ENCODE measurements at places on chromosomes 7 and 10. TPM values are rescaled to one million over a fixed set of nuclear protein-coding genes. Genes with fewer than 3 reads are reported as not detected.

GRCh38 chr7:12162415-12163113 is 48.5 kb upstream of the TMEM106B start:
- DNase-seq = no peak

GRCh38 chr7:42227541-42227935 is 9.5 kb downstream of the GLI3 start:
- no peak for DNase-seq

GRCh38 chr10:35517431-35518181 is 87.5 kb upstream of the GJD4 start:
- DNase-seq = no peak

DNA sequence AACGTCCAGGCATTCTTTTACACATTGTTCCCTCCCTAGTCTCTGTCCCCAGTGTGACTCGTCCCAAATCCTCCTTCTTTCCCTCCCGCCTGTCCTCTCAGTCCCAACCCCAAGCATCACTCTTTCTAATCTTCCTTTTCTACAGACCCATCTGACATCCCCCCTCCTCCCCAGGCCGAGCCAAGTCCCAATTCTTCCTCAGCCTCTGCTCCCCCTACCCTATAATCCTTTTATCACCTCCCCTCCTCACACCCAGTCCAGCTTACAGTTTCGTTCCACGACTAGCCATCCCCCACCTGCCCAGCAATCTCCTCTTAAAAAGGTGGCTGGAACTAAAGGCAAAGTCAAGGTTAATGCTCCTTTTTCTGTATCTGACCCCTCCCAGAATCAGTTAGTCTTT is 95.1 kb downstream of the MACC1 start:
- DNase-seq = no peak

GRCh38 chr10:48711830-48712229 is 27.2 kb downstream of the WDFY4 start:
- DNase-seq = no peak

GRCh38 chr7:28017372-28017771 is 163.2 kb downstream of the JAZF1 start:
- DNase-seq = no peak

DNA sequence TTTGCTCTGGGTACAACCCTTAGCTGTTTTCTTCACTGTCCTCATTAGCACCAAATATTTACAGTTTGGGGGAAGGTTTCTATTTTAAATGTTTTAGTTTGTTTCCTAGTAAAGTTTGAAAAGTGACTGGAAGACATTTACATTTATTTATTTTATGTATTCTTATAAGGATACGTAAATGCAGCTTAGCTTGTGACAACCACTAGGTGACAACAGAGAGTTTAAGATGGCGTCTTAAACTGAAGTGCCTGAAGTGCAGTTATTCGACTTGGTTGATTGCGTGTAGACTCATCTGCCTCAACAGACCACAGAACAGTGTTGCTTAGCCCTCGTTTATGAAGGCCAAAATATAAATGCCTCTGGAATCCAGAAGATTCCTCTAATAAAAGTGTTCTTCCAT is 378.2 kb upstream of the MYO3A start:
- no peak for DNase-seq

GRCh38 chr7:20748853-20749252 is 37.8 kb downstream of the SP8 start:
- no peak for DNase-seq

DNA sequence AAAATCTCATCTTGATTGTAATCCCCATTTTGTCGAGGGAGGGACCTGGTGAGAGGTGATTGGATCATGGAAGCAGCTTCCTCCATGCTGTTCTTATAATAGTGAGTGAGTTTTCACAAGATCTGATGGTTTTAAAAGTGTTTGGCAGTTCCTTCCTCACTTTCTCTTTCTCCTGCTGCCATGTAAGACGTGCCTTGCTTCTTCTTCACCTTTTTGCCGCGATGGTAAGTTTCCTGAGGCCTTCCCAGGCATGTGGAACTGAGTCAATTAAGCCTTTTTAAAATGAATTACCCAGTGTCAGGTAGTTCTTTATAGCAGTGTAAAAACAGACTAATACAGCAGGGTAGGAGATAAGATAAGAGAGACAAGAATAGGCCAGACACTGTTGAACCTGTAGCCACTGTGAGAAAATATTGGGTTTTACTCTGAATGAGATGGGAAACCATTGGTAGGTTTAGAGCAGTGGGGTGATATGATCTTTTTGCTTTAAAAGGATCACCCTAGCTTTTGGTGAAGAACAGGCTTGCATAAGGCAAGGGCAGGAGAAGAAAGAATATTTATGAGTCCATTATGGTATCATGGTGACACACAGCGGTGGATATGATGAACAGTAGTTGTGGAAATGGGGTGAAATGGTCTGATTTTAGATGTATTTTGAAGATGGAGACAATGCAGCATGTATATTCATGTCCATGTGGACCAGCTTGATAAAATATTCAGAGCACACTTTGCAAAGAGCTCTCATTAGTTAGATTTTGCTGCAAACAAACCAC is 11.5 kb downstream of the OR6B1 start:
- DNase-seq = no peak

DNA sequence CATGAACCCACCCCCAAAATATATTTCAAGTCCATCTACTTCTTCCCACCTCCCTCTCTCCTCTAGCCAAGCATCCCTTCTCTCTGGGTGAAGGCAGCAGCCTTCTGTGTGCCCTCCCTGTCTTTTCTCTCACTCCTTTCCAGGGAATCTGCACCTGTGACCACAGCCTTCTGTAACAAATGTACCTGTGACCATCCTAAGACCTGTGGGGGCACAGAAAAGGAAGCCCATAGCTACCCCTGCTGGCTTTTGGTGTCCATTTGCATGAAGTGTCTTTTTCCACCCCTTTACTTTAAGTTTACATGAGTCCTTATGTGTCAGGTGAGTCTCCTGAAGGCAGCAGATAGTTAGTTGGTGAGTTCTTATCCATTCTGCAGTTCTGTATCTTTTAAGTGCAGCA is 2.0 kb upstream of the TBXAS1 start:
- no peak for DNase-seq

- DNase-seq = no peak
Observed at GRCh38 chr10:63711867-63712716, 190.9 kb downstream of the REEP3 start.

DNA sequence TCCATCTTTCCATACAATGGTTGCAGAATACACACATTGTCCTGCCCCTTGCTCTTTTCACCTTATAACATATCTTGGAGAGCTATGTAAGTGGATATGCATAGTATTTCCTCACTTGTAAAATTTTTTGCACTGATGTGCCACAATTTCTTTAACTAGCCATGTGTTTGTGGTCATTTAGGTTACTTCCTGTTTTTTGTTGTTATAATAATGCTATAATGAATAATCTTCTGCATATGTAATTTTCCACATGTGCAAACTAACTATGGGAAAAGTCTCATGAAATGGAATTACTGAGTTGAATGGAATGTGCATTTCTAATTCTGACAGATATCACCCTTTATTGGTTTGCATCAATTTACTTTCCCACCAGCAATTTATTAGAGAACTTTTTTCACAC is 2.8 kb downstream of the TAS2R41 start:
- DNase-seq = no peak

The CTTNBP2 gene
- total RNA-seq = 0.27 TPM

The GJD4 gene
- not detected for total RNA-seq

The LRMDA gene
- total RNA-seq = not detected

The SORCS1 gene
- total RNA-seq = not detected

The CYP3A4 gene
- total RNA-seq = not detected
